ENCODE measurements at places on chromosomes 2 and 18. TPM values are rescaled to one million over a fixed set of nuclear protein-coding genes. Genes with fewer than 3 reads are reported as not detected.
A peak's percentile ranks its signal among the peaks of the same experiment; 100 is the strongest.

NBAS gene
- 21.1 TPM for polyA plus RNA-seq

ETAA1 gene
- 8.4 TPM for polyA plus RNA-seq

PLGLB2 gene
- polyA plus RNA-seq, result 2.2 TPM

DNA sequence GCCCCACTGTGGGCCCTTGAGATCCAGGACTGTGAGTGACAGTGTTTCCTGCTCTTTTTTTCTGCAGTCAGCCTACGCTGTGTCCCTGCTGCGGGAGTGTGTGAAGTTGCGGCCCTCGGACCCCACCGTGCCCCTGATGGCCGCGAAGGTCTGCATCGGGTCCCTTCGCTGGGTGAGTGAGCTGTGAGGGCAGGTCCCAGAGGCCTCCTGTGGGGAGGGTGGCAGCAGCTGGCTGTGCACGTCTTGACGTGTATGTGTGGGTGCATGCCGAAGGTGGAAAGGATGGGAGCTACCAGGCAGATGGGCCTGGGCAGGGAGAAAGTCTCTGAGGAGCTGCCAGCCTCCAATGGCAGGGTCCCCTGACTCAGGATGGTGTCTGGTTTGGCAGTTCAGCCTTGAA, 95.7 kb upstream of the MCFD2 start:
- H3K4me1 ChIP-seq, result peaks cover 12% of the 10 kb centered on the region
- no peak overlapping the region for H3K27ac ChIP-seq
- H3K27me3 ChIP-seq, result no peaks in the 10 kb centered on the region
- H3K4me3 ChIP-seq, result no peak overlapping the region

DNA sequence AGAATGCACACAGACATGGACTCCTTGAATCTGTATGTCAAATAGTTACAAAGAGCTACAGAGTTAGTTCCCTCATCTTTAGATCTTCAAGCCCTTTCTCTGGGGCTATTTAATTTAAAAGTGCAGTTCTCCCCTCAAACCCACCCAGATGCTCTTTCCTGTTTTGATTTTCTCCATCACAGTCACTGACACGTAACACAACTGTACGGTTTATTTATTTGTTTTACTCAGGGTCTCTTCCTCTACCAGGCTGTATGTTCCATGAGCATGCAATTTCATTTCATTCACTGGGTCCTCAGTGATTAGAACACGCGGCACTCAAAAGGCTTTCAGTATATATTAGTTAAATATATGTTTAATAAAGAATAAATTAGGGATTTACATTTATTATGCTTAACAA, 94.7 kb downstream of the DOCK10 start:
- no peak overlapping the region for H3K4me3 ChIP-seq
- no peak for DNase-seq
- H3K36me3 ChIP-seq, result no peaks in the 10 kb centered on the region
- H3K4me1 ChIP-seq, result peaks cover 40% of the 10 kb centered on the region

DNA sequence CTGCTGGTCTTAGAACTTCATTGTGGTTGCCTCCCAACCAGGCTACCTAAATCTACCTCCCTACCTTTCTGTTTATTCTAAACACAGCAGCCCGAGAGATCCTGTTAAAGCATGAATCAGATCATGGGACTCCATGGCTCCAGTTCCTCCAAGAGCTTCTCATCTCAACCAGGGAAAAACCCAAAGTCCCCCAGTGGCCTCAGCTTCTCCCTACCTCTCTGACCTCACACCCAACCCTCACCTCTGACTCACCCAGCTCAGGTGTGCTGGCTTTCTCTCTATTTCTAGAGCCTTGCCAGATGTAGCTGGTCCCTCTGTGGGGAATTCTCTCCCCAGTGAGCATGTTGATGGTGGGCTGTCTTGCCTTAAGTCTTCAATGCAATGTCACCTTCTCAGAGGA, 93.8 kb upstream of the COPS8 start:
- DNase-seq, result no peak
- no peaks in the 10 kb centered on the region for H3K27me3 ChIP-seq
- no peaks in the 10 kb centered on the region for H3K36me3 ChIP-seq
- H3K4me3 ChIP-seq, result no peak overlapping the region

GRCh38 chr2:233358947-233359346, 4.7 kb downstream of the DGKD start:
- H3K4me3 ChIP-seq, result peak overlapping the region; percentile 89
- H3K36me3 ChIP-seq, result peaks cover 11% of the 10 kb centered on the region

DNA sequence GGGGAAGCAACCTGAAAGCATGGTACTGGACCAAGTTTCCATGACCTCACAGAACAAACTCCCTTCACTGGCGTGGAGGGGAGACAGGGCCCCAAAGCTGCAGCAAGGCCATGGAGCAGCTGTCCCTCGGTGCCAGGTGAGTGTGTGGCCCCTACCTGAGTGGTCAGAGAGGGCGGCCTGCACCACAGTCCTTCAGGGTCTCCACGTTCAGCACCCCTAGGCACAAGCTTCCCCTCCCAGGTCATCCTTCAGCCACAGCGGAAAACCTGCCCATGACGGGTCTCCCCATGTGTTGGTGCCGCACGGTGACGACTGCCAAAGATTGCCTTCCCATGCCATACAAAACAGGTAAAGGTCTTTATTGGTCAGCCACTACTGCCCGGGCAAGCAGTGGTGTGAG, 201.6 kb downstream of the MGAT5 start:
- H3K27me3 ChIP-seq, result no peaks in the 10 kb centered on the region
- DNase-seq, result no peak
- no peaks in the 10 kb centered on the region for H3K36me3 ChIP-seq
- no peak overlapping the region for H3K4me3 ChIP-seq
- H3K27ac ChIP-seq, result no peak overlapping the region
- peaks cover 10% of the 10 kb centered on the region for H3K4me1 ChIP-seq

- H3K27me3 ChIP-seq, result no peaks in the 10 kb centered on the region
- no peak for DNase-seq
- H3K4me3 ChIP-seq, result no peak overlapping the region
- H3K4me1 ChIP-seq, result no peaks in the 10 kb centered on the region
- no peak overlapping the region for H3K27ac ChIP-seq
- H3K36me3 ChIP-seq, result no peaks in the 10 kb centered on the region
Observed at GRCh38 chr2:228689053-228689452, 507.6 kb upstream of the SPHKAP start.

DNA sequence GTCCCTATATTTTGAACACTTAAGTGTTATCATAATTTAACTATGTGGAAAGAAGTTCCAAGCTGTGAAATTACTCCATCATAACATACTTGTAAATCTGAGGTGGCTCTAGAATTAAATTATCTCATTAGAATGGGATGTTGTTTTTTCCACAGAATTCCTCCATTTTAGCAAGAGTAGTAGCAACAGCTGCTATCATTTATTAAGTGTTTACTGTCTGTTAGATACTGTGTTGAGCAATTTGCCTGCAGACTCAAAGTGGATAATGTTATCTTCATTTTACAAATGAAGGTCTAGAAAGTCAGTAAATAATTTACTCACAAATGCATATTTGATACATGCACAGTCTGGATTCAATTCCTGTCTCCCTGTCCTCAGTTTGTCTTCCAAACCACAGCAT, 504.8 kb upstream of the NRP2 start:
- H3K4me1 ChIP-seq, result no peaks in the 10 kb centered on the region
- H3K36me3 ChIP-seq, result no peaks in the 10 kb centered on the region
- no peak overlapping the region for H3K4me3 ChIP-seq
- H3K27me3 ChIP-seq, result no peaks in the 10 kb centered on the region
- no peak overlapping the region for H3K27ac ChIP-seq

DNA sequence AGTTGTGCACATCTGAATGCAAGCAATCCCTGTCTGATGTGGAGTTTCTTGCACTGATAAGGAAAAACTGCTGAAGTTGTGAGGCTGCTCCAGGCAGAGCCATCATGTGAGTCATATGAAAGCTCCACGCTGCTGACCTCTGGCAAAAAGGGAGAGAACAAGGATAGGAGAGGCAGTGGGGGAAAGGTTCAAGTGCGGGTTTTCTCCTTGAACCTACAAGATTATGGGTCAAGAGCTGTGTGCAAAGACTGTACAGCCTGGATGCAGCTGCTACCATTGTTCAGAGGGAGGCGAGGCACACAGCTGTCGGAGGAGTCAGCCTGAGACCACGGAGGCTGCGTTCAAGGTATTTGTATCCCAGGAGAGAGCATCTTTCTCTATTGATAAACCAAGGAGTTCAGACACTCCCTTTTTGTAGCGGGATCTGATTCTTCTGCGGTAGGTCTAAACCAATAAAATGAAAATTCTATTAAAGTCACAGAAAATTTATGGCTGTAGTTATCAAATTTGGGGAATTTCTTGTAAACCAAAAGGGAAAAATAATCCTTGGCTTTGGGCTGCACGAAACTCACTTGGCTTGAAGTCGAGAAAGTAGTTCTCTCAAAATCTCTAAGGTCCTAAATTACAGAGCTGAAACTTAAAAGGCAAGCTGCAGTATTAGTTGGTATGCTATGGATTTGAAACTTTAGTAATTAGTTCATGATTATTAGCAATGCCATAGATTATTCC, at the start of gene CDK15:
TSS of gene CDK15 (plus strand) at position 96 of the 729 bp plus-strand sequence. CDS start at position 224, 128 bp downstream.
- no peak within 1 kb of the TSS for H3K4me3 ChIP-seq
- no peaks in the 10 kb centered on the region for H3K4me1 ChIP-seq
- no peak for DNase-seq
- no peak within 1 kb of the TSS for H3K27ac ChIP-seq

DNA sequence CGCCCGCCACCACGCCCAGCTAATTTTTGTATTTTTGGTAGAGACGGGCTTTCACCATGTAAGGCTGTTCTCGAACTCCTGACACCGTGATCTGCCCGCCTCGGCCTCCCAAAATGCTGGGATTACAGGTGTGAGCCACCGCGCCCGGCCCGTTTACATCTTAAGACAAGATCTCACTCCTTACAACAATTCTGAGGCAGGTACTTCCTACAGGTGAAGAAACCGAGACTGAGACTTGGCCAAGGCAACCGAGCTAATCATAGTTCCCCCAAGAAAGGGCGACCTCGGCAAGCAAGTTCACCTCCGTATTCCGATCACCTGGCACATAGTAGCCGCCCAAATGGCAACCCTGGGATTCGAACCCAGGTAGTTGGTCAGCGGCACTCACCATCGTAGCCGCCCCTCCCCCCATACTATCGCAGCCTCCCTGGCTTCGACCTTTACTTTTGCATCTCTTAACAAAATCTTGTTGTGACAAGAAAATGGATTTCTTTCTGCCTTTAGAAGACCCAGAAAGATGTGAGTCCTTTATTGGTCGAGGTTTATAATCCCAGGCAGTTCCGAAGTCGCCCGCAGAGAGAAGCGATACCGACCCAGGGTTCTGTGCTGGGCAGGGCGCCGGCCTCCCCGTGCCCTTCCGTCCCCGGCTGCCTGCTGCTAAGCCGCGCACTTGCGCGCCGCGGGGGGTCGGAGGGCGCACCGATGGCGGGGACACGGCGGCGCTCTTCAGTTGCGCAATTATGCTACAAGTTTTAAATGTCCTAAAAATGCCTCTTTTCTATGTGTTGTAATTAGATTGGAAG, 1.1 kb upstream of the FZD5 start:
- peak overlapping the region; percentile 83 for H3K27ac ChIP-seq
- peaks cover 51% of the 10 kb centered on the region for H3K4me1 ChIP-seq
- peak; percentile 83 for DNase-seq
- peak overlapping the region; percentile 78 for H3K4me3 ChIP-seq

DNA sequence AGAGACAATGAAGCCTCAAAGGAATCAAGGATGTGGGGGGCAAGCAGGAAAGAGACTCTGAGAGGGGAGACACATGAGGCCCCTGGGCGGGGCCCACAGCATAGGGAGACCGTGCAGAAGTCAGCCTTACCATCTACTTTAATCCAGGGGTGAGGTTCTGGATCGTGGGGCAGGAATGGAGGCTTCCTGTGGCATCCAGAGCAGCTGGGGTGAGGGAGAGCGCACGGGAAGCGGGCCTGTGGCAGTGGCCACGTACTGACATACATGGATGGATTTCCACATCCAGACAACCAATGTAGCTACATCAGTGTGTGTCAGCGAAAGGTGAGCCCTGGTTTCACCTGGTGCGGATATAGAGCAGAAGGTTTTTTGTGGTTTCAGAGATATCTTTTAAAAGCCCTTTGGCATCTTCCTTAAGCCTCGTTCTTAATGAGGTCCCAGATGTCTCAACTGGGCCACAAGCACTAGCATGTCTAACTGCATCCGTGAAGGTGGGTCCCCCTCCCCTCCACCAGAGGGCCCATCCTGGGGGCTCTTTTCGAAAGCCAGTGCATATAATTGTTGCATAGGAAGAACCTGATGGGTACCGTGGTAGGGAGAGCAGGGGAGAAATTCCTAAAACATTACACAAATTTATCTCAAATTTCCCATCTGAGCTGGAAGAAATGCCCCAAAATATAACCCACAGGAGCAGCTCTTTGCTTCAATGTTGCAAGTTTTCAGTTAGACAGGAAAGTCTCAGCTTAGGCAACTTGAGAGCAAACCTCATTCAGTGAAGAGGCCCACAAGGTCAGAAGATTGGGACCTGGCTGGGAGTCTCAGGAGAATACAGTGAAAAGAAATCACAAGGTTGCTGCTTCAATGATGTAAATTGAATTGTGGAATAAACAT, 90.9 kb downstream of the SP3 start:
- no peaks in the 10 kb centered on the region for H3K36me3 ChIP-seq
- no peaks in the 10 kb centered on the region for H3K4me1 ChIP-seq
- DNase-seq, result no peak

GRCh38 chr2:237540823-237541222, 25.6 kb upstream of the PRLH start:
- H3K27me3 ChIP-seq, result no peaks in the 10 kb centered on the region
- H3K4me1 ChIP-seq, result no peaks in the 10 kb centered on the region
- H3K4me3 ChIP-seq, result no peak overlapping the region
- no peaks in the 10 kb centered on the region for H3K36me3 ChIP-seq

DNA sequence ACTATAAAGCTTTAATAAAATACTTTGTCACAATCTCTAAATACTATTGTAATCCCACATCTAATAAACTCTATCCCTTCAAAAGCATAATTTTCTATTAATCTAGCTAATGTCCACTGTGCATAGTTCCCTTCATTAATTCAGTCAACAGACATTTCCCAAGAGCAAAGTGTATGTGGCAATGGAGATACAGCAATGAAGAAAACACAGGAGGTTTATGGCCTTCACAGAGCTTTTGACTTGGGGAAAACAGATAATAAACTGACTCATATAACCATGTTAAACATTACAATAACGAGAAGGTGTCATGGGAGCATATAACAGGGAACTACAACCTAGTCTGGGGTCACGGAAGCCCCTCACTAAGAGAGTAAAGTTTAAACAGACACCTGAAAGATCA, 86.3 kb downstream of the SPIRE1 start:
- H3K27me3 ChIP-seq, result no peaks in the 10 kb centered on the region
- DNase-seq, result no peak
- no peaks in the 10 kb centered on the region for H3K4me1 ChIP-seq

- H3K4me3 ChIP-seq, result no peak overlapping the region
- H3K36me3 ChIP-seq, result no peaks in the 10 kb centered on the region
- H3K27ac ChIP-seq, result no peak overlapping the region
Observed at GRCh38 chr18:9454061-9454703, 21.1 kb upstream of the RALBP1 start.

GRCh38 chr2:189008555-189009262, 34.5 kb downstream of the COL3A1 start:
- H3K27me3 ChIP-seq, result no peaks in the 10 kb centered on the region
- no peak overlapping the region for H3K27ac ChIP-seq
- no peak for DNase-seq
- H3K36me3 ChIP-seq, result no peaks in the 10 kb centered on the region
- no peak overlapping the region for H3K4me3 ChIP-seq

- no peak overlapping the region for H3K4me3 ChIP-seq
- DNase-seq, result no peak
- peaks cover 69% of the 10 kb centered on the region for H3K4me1 ChIP-seq
- H3K27ac ChIP-seq, result peak overlapping the region; percentile 91
Observed at GRCh38 chr2:64223055-64223454, 78.8 kb upstream of the PELI1 start.

- peaks cover 62% of the 10 kb centered on the region for H3K4me1 ChIP-seq
- H3K27ac ChIP-seq, result no peak overlapping the region
- no peaks in the 10 kb centered on the region for H3K27me3 ChIP-seq
- no peaks in the 10 kb centered on the region for H3K36me3 ChIP-seq
- DNase-seq, result peak; percentile 23
Observed at GRCh38 chr2:239278361-239278760, 122.5 kb downstream of the HDAC4 start.

Data from spleen (tissue), 13 donors.